ENCODE measurements at places on chromosomes 1 and 21. TPM values are rescaled to one million over a fixed set of nuclear protein-coding genes. Genes with fewer than 3 reads are reported as not detected.

Gene NIPAL3
- total RNA-seq, result 13.5 TPM

Gene EXO1
- total RNA-seq, result 16.2 TPM

GRCh38 chr21:14888202-14888601, 176.6 kb downstream of the NRIP1 start:
- DNase-seq, result no peak
- no peak overlapping the region for H3K27ac ChIP-seq
- no peaks in the 10 kb centered on the region for H3K36me3 ChIP-seq
- H3K27me3 ChIP-seq, result no peaks in the 10 kb centered on the region

DNA sequence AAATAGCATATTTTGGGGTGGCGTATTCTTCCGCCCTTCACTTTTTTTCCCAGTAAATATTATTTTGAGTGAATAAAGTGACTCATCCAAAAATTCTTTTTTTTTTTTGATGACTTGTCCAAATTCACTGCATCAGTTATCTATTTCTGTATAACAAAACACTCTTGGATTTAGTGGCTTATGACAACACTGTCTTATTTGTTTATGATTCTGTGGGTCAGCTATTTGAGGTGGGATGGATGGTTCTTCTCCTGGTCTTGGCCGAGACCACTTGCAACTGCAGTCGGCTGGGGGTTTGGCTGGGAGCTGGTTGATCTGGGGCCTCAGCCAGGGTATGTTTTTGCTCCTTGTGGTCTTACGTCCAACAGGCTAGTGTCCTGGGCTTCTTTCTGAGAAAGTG, 39.9 kb upstream of the SRSF10 start:
- peaks cover 38% of the 10 kb centered on the region for H3K4me1 ChIP-seq
- DNase-seq, result no peak
- H3K36me3 ChIP-seq, result no peaks in the 10 kb centered on the region
- no peaks in the 10 kb centered on the region for H3K27me3 ChIP-seq

DNA sequence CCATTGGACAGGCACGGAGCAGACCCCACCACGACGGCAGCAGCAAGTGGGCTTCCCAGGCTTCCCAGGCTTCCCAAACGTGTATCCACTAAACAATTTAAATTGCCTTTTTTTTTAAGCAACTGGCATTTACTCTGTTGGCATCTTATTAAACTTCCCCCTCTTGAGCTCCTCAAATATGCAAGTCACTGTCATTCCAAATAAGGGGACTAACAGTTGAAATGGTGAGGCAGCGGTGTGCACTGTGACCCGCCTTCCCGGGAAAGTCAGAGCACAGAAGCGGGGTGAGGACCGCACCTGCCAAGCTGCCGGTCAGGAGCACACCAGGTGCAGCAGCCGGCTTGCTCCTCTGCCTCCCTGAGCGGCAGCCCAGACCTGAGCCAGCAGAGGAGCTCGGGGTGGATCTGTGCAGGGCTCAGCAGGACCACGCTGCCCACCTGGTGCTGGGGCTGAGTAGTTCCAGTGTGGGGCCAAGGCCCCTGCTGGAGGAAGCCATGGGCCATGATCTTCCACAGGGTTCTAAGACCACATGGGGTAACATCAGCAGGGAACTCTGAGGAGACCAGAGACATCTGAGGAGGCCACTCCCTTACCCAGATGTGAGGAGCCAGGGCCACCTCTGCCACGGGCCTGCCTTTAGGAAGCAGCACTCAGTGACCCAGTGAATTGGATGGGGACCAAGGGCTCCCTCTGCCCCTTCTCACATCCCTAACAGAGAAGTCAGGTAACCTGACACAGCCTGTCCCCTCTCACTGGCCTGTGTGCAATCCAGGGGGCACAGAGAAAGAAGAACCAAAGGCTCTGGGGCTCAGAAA, 245.4 kb downstream of the NPHP4 start:
- peaks cover 38% of the 10 kb centered on the region for H3K27me3 ChIP-seq
- no peak overlapping the region for H3K27ac ChIP-seq
- DNase-seq, result no peak

Data from progenitor cell of endocrine pancreas (in vitro differentiated cells).